ENCODE measurements at places on chromosomes 4 and X.
A peak's percentile ranks its signal among the peaks of the same experiment; 100 is the strongest.

GRCh38 chr4:74087481-74087880 is 11.5 kb downstream of the CXCL2 start:
- no peak for DNase-seq

GRCh38 chr4:95998311-95998710 is 158.4 kb downstream of the PDHA2 start:
- DNase-seq: no peak

DNA sequence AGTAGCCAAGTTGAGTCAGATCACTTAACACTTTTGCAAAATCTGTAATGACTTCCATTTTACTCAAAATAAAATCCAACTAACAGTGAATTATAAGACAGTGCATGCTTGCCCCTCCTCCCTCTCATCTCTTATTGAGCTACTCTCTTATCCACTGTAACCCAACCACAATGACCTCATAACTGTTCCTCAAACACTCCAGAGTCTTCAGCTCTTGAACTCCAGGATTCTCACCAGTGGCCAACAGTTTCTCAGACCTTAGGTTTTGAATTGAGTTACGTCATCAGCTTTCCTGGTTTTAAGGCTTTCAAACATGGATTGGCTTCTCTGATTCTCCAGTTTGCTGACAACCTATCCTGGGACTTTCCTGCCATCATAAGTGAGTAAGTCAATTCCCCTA is 938.3 kb downstream of the RAB28 start:
- no peak for DNase-seq

DNA sequence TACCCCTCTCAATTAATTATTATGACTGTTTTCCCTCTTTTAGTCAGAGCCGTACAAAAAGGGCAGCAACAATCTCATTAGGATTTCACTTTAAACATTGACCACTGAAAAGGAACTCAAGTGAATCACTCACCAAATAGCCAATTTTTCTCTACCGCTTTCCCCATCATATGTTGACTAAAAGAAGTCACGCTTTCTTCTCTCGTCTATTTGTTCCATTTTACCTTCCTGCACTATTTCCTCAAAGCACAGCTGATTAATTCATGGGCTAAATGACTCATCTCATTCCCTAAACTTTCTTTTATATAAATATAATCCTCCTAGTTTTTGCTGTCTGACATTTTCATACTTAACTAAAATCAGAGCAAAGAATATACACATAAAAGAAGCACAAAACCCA is 8.2 kb downstream of the MID1 start:
- DNase-seq: no peak

DNA sequence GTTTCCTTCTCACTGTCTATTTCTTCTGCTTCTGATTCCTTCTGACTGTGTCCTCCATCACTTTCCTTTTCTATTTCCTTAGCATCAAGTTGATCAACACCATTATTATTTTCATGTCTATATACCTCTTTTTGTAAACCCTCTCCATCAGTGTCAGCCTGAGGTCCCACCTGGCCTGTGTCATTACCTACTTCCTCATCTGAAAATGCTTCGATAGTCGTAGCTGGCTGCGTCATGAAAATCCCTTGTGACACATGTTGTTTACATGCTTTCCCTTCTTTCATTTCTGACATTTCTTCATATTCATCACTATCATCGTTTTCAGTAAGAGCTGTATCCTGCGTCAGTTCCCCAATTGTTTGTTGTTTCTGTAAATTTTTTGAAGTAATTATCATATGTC is 39.6 kb downstream of the RPGR start:
- no peak for DNase-seq

- DNase-seq: no peak
Observed at GRCh38 chr4:122898370-122899150, 23.8 kb downstream of the NUDT6 start.

GRCh38 chr4:85826060-85826678 is 351.2 kb downstream of the ARHGAP24 start:
- DNase-seq: no peak

DNA sequence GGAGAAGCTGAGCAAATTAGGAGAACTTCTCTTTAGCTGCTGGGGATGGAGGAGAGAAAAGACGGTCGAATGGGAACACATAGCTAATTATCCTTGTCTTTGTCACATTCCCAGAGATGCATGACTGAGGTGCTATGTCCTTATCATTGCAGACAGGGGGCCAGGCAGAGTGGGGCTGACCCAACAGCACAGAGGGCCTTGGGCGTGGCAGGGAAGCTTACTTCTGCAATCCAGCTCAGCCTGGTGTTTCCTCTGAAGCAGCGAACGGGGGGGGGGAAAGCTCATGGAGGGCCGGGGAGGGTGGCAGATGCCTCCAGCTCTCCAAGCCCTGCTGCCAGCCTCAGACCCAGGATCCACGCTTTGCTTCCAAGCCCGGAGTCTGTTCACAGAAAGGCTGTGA is 50.8 kb upstream of the HOPX start:
- DNase-seq: no peak

DNA sequence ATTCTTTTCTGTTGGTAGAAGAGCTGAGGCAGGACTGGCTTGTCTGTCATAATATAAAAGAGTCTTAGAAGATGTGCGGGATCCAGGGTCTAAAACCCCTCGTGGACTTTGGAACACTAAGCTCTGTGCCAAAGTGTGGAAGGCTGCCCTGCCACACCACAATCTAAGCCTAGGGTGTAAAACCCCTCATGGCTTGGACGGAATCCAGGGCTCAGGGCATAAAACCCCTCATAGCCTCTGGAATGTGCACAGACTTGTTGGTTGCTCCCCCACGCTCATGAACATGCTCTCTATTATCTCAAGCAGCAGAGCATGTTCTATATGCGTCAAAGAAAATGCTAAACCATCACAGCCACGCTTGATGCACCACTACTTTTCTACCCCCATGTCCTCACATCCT is 483.6 kb downstream of the GABRG1 start:
- no peak for DNase-seq

DNA sequence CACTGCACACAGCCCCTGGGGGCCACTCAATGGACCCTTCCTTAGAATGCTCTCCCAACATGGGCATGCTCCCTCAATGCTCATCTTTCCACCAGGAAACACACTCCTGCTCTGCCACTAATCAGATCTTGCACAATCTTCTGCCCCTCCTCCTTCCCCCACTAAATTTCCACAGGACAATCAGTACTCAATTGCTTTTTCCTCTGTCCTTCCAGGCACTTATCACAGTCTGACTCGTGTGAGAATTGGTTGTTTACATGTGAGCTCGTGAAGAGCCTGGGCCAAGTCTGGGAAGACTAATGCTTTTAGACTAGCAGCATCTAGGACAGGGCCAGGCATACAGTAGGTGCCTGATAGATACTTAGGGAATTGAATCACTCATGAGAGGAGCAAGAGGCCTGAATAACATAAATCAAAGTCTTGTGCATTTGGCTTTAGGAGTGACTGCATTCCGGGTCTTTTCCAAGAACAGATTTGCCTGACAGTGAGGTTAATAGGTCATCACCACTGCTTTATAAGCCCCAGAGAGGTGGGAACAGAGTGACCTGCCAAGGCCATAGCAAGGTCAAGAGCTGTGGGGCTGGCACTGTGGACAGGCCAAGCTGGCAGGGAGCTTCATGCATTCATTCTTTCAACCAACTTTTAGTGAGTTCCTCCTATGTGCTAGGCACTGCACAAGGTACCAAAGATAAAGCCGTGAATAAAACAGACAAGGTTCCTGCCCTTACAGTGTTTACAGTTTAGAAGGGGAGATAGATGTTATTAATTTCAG is 55.0 kb downstream of the PRPS1 start:
- DNase-seq: no peak

DNA sequence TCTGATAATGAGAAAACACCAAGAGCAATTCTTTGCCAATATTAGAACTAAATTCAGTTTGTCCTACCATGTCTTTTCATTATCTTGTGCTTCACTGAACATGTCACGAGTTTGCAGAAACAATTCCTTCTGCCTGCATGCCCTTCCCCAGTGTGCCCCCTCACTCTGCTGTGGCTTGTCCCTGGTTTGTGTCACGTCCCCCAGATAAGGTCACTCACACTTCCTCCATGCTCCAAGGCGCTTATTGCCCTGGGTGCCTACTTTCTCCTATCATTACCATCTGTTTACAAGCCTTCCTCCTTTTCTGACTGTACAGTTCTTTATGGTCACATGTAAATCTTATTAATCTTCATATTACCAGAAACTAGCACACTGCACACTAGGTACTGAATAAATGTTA is 394.1 kb downstream of the KCNIP4 start:
- DNase-seq: no peak

DNA sequence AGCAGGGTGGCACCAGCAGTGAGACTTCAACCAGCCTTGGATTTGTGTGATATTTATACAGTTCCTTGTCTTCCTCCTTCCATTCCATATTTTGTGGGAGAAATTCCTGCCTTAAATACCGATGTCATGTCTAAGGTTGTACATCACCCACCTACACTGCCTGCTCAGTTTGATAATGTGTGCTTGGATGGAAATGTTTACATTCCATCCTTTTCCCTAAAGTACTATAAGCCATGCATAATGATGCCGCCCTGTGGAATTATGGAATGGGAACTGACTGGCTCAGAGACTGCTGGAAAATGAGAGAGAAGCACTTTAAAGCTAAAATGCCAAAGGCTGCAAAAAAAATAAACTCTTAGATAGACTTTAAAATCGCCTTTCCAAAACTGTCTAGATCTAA is 11.3 kb upstream of the GLUD2 start:
- DNase-seq: no peak

DNA sequence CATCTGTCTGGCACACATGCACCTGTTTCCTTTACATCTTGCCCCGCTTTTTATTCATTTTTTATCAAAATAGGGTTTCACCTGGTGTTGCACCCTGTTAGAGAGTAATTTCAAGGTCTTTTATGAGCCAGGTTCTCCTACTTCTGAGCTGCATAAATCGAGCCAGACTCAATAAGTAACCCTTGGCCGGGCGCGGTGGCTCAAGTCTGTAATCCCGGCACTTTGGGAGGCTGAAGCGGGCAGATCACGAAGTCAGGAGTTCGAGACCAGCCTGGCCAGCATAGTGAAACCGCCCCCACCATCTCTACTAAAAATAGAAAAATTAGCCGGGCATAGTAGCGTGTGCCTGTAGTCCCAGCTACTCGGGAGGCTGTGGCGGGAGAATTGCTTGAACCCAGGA is 1.0 kb upstream of the PPP2R3B start:
- DNase-seq: no peak

DNA sequence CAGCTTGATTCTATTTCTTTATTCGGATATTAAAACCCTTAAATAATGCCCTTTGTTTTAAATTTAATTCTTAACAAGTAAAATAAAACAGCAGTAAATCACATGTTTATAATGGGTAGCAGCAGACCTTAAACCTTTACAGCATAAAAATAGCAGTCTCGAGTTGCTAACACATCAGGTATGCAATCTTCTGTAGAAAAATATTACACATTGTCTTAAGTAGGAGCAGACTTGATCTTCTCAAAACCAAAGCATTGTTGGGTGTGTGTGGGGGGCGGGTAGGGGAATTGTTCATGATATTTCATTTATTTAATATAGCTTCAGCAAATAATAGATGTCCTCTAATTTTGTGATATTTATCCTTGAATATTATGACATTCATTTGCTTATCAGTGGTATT is 331.4 kb downstream of the PCDH7 start:
- DNase-seq: no peak

- no peak for DNase-seq
Observed at GRCh38 chr4:71602289-71602900, 181.5 kb downstream of the GC start.

DNA sequence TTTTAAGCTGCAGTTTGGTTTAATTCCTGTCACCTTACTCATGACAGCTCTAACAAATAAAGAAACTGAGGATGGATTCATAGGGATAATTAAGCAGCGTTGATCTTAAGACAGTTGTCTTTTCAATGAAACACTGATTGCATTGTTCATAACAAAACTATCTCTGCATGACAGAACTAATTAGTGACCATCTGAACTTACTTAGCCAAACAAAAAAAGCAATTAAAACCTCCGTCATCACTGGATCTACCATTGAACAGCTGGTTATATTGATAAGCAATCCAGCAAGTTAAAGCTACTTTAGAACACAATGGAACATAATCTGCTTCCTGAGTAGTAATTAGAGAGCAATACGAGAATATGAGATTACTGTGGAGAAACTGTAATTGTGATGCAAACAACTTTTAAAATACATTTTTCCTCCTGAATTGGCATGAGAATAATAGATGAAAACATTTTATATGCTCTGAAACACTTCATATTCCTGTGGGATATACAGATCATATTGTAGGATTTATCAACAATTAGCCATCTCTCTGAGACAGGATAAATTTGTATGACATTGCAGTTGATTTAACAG is 2576.8 kb downstream of the PCDH7 start:
- no peak for DNase-seq

DNA sequence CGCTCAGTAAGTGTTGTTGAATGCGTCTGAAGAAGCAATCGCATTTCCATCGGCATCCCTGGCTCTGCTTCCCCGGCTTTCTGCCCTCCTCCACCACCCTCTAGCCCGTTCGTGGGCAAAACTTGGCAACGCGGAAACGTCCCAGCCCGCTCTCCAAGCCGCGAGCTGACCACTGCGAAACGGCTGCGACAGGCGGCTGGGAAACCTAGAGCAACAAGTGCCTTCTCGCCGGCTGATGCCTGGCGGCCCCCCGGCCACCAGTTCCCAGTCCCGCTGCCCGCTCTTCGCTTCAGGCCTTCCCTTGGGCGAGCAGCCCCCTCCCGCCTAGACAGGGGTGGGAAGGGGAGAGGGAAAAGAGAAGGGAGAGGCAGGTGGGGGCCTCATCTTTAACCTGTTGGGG is 837 bp downstream of the CITED1 start:
- no peak for DNase-seq

DNA sequence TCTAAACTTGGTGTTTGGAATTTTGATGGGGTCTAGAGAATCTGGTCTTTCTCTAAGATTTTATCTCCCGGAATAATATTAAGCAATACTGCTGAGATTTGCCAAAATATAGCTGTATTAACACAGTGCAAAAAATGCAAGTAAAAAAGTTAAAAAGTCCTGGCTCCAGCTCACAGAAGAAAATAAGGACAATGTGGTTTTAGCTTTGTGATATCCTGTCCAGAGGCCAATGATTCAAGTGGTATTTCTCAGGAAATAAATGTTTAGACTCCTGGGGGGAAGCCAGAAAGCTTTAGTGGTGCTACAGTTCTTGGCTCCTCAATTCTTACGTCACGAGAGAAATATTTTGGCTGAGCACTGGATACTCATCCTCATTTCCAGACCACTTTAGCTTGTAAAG is 40.9 kb upstream of the IL13RA2 start:
- no peak for DNase-seq

DNA sequence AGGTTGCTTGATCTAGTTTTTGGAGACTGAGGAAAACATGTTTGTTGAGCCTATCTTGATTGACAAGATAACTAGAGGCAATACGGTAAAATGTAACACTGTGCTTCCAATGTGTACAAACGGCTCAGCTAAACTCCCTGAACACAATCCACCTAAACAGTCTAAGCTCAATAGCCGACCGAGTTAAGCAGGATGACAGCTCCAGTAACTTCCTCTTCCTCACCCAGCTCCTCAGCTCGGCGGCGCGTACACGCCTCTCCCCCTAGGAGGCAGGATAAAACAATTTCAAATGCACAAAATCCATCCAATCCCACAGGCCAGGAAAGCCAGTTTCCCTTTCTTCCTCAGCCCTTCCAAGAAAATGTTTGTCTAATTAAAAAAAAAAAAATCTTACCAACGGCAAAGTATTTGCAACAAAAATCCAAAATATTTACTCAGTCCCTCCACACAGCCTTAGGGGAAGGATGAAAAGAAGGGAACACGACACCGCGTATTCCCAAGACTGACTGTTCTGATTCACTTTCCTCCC is 1.0 kb downstream of the CNOT6L start:
- peak; percentile 13 for DNase-seq
